ENCODE measurements at places on chromosomes 2 and 18.

GRCh38 chr18:7987284-7987976 is 420.3 kb downstream of the PTPRM start:
- DNase-seq: no peak

- no peak for DNase-seq
Observed at GRCh38 chr2:216554755-216555154, 56.1 kb downstream of the RPL37A start.

DNA sequence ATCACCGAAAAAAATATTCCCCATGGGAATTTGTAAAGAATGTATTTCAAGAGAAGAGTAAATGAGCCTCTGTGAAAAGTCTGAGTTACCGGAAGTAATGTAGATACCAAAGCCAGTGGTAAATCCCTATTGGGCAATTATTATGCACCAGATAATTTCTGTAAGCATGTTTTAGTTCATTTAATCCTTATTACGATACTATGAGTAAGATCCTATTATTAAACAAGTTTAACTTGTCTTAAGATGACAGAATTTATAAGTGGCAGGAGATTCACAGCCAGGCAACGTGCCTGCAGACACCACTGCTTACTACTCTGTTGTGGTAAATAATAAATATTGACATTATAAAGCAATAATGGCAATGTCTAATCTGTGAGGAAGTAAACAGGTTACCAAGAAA is 280.8 kb upstream of the RGPD4 start:
- no peak for DNase-seq

DNA sequence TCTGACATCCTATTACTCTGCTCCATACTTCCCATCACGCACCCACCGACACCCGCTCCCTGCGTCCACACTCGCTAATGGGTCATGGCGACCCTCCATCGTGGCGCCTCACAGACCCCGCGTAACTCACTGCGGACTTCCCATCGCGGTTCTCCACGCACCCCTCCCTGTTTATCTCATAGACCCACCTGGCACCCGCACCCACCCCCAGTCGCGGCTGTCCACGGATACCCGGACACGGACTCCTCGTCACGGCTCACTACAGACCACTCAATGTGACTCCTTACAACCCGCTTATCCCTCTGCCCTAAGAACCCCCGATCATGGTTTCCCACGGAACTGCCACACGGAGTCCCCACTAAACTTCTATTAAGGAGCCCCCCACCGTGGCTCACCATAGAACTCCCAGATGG is 458 bp downstream of the CXXC1 start:
- DNase-seq: no peak

DNA sequence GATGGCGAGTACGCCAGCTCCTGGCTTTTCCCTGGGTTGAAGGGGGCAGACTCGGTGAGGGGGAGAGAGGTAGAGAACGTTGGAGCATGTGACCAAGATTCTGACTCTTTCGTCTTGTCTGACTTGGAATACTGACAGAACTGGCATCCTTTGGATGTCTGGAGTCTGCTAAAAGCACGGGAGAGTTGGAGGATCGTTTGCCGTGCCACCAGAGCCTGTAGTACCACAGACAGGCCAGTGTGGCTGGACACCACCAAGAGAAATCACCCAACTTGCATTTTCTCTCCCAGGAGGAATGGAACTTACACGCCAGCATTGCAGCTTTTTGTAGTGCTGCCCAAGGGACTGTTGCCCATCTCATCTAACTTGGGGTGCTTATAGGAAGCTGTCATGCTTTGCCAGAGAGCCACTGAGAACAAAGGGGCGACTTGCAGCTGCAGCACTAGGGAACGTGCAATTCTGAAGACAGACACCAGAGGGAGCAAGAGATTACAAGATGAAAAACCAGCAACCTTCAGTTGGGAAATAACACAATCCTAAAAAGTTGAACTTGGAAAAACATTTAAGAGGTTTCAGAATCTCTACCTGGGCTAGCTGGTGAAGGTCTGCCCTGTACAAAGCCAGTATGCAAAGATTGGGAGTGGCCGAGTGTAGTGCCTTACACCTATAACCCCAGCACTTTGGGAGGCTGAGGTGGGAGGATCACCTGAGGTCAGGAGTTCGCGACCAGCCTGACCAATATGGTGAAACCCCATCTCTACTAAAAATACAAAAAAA is 24.1 kb downstream of the PSMG2 start:
- no peak for DNase-seq

- no peak for DNase-seq
Observed at GRCh38 chr2:132586835-132587234, 83.2 kb downstream of the LYPD1 start.

GRCh38 chr2:181174611-181175580 is 194.5 kb downstream of the UBE2E3 start:
- DNase-seq: no peak

DNA sequence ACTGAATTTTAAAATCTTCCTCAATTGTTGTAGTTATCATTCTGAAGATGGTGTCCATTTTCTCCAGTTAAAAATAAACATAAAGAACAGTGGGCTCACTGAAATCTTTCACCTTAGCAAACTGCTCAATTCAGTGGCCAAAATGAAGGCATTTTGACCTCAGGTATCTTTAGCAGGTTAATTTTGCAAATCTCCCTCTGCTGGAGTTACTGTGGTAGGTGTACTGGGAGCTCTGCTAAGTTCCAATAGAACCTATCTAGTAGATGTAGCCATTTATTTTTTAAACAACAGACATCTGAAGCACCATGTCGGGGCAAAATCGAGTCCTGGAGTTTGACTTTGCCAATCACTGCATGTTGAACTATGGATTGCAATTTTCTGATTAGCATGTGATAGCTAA is 177.1 kb downstream of the IRS1 start:
- DNase-seq: no peak

DNA sequence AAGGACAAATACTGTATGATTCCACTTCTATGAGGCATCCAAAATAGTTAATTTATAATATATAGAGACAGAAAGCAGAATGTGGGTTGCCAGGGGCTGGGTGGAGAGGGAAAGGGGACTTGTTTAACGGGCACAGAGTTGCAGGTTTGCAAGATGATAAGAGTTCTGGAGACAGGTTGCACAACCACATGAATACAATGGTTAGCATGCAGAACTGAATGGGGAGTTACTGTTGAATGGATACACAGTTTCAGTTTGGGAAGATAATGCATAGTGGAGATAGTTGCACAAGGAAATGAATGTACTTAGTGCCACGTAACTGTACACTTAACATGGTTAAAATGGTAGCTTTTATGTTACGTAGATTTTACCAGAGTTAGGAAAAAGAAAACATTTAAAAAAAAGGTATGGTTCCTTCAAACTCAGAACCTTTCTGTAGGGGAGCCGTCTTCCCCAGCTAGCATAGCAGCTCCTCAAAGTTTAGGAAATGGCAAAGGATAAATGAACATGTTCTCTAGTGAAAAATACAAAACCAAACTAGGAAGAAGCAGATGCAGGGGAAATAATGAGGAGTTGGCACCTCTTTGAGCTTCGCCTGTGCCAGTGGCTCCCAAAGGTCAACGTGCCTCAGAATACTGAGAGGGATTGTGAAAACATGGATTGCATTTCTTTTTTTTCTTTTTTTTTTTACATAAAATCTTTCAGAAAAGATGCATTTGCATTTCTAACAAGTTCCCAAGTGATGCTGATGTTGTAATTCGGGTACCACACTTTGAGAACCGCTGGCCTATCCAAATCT is 95.2 kb downstream of the ZCCHC2 start:
- DNase-seq: no peak

- DNase-seq: no peak
Observed at GRCh38 chr18:55406451-55406991, 181.5 kb downstream of the TCF4 start.

GRCh38 chr18:7596147-7596546 is 29.0 kb downstream of the PTPRM start:
- no peak for DNase-seq

- DNase-seq: no peak
Observed at GRCh38 chr2:14781142-14781541, 148.6 kb downstream of the LRATD1 start.

- DNase-seq: no peak
Observed at GRCh38 chr18:24319757-24320156, 77.9 kb downstream of the OSBPL1A start.

- DNase-seq: no peak
Observed at GRCh38 chr2:236359426-236360045, 95.3 kb upstream of the ASB18 start.

DNA sequence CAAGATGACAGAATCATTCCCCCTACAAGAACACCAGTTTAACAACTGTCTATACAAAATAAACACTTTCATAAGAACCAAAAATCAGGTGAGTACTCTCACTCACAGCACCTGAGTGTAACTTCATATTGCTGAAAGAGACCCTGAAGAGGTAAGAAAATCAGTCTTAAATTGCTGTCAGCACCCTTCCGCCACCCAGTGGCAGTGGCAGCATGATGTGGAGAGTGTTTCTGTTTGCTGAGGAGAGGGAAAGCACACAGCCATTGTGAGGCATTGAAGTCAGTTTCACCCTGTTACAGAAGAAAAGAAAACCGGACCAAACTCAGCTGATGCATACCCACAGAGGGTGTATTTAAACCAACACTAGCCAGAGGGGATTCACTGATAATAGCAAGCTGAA is 1240.8 kb upstream of the CRIM1 start:
- no peak for DNase-seq

- no peak for DNase-seq
Observed at GRCh38 chr2:203549406-203549805, 14.3 kb upstream of the RAPH1 start.

DNA sequence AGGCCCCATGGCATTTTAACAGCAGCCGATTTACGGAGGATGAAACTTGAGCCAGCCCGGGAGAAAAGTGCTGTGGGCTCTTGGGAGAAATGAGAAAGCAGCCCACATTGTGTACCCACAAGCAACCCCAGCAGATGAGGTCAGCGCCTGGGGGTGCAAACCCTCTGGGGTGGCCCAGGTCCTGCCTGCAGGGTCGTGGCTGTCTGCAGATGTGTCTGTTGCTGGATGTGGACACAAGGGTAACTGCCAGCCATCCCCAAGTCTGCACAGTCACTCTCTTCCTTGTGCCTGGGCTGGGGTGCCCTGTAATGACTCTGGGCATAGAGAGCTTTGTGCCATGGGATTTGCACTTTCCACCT is 170.8 kb downstream of the PRKCE start:
- no peak for DNase-seq

DNA sequence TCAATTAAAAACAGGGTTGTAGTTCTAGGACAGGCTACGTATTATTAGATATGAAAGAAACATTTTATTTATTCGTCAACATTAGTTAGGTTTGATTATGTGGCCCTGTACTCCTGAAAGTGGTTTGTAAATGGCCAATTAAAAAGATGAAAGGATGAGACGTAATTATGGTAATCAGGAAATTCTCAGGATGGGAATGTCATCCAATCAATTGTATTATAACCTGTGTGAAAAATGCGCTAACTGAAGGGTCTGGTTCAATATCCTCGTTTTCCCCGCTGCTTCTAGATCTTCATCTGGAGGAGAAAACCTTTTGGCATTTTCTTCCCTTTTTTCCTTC is 5.6 kb upstream of the C18orf32 start:
- DNase-seq: no peak

GRCh38 chr2:55712477-55713060 is 18.9 kb upstream of the PNPT1 start:
- no peak for DNase-seq

GRCh38 chr2:238082827-238083226 is 17.3 kb upstream of the ESPNL start:
- DNase-seq: no peak

DNA sequence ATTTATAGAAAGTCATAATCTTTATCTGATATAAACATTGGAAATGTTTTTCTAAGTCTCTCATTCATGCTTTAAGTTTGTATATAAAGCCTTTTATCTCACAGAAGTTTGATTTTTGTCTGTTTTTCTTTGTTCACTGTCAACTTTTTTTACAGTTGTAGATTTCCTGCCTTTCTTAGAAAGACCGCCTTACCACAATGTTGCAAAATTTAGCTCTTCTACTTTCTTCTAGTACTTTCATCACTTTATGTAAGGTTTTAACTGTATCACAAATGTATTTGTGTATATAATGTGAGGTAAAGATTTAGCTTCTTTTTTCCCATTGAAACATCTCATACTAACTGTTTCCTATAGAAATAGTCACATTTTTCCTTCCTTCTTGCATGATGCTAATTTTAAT is 136.1 kb downstream of the DNAH6 start:
- DNase-seq: no peak

DNA sequence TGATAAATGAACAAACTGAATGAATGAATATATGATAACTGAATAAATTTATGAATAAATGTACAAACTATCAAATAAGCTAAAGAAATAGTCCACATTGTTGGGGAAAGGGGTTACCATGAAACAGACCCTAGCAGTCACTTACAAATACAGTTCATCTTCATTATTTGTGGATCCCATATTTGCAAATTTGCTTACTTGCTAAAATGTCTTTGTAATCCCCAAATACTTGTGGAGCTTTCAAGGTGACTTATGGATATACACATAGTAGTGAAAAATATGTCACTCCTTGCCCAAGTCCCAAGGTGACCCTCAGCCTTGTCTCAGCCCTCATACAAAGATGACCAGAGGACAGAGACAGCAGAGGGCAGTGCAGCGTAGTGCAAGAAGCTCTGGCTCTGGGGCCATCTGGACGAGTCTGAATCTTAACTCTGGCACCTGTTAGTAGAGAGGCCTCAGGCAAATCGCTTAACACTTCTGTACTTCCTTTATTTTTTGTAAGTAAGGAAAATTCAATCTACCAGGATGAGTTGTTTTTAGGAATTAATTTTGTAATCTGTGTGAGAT is 3.1 kb downstream of the PAIP2B start:
- no peak for DNase-seq

DNA sequence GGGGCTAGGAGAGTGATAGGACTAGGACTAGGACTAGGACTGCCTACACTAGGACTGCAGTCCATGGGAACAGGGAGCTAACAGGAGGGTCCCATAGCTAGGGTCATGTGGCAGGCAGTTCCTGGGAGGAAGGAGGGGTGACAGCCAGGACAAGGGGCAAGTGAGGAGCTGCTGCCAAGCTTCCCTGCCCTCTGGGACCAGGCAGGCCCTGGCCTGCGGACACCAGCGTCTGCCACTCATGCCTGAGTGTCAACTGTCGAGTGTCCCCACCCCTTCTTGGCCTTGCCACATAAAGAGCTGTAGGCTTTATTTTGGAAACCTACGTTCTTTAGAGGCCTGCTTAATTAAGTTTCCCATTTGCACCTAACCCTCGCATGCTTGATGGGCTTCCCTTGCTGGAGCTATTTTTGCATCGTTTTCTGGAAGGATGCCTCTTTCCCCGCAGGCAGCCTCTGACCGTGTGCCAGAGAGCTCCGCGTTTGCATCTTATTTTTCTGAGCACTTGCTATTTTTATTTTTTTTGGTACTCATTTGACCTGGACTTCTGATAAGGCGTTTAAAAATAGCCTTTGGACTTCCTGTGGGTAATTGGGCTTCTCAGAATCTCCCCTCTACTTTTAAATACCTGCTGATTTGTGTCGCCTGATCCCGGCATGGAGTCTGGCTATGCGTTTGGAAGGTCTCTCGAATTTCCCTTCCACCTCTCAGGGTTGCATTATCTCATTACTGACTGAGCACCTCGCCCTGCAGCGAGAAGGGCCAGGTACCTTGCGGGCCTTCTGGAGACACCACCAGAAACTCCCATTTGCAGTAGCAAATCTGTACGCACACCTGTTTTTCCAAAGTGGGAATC is 66.4 kb downstream of the SH3RF3 start:
- DNase-seq: no peak

Measured in stimulated activated CD8-positive, alpha-beta memory T cell treated with anti-CD3 and anti-CD28 coated beads, Interleukin-12 subunit alpha, Interleukin-12 subunit beta, amount 100 ng/mL, for 4 hours (primary cell).